Fibroblast of skin of scalp (primary cell): ENCODE measurements at places on chromosomes 1 and 21.

DNA sequence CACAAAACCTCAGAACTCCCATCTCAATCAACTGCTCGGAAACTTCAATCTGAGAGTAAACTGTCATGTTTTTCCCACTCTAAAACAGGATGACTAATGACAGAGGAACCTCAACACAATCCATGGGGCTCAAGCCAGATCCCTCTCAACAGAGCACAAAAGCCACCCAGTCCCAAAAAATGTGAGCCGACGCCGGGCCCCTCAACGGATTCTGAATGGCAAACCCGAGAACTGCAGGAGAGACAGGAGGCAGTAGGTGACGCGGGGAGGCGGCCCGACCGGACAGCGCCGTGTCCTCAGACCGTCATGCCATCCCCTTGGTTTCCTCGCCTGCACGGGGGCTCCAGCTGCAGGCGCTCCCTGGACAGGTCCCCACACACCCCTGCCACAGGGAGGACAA is 53.4 kb downstream of the SSBP3 start:
- peak; percentile 54 for DNase-seq

DNA sequence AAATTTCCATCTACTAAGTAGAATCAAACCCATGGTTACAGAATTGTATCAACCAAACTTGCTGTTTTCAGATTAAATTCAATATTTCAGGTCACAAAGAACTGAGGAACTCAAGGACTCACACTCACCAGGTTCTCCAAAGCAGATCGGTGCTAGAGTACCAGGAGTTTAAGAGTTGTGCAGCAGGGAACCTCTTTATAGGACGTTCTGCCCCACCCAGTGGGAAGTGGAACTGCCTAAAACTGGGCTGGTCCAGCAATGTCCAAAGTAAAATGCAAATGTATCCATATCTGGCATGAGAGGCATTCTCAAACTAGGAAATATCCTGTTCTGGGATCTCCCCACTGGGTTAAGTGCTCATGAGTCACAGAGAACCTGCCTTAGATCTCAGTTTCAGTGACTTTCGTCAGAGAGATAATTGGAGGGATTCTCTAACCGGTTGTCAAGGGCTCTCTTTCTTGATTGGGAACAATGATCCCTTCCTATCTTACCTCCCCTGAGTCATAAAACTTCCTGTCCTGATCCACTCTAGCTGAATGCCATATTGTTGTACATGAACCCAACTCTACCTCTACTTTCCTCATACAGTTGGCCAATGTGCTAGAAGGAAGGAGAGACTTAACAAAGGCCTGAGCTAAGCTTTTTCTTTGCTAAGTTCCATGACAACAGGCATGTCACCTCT is at the start of gene SPRR2D:
SPRR2D (minus strand) TSS at position 171 of the 682 bp plus-strand sequence. CDS start 774 bp downstream, outside the sequence.
- no peak for DNase-seq

DNA sequence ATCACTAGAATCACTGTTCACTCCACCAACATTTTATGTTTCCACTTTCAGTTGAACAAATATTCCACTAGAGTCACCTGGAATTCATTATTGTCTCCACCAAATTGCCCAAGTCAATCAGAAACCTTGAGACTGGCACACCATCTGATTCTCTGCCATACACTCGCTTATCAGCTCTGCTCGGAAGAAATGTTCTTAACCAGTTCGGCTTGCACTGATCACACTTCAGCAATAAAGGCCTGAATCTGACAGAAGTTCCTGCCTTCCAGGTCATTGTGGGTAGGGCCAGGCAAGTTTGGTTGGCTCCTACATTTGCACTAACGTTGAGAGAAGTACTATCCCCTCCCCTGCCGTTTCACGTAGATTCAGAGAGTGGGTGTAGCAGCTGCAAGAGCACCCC is 10.0 kb downstream of the TPM3 start:
- DNase-seq: no peak

DNA sequence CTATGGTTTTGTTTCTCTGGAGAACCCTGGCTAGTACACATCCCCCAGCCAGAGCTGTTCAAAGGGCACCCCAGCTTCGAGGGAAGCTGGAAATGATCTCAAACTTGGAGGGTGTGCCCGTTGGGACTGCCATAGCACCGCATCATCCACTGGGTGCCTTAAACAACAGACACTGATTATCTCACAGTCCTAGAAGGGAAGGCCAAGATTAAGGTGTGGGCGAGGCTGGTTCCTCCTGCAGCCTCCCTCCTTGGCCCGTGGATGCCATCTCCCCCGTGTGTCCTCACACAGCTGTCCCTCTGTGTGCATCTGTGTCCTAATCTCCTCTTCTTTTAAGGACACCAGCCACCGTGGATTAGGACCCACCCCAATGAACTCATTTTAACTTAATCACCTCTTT is 4.2 kb upstream of the IBA57 start:
- no peak for DNase-seq

- DNase-seq: no peak
Observed at GRCh38 chr1:52346653-52347052, 19.4 kb downstream of the CC2D1B start.

DNA sequence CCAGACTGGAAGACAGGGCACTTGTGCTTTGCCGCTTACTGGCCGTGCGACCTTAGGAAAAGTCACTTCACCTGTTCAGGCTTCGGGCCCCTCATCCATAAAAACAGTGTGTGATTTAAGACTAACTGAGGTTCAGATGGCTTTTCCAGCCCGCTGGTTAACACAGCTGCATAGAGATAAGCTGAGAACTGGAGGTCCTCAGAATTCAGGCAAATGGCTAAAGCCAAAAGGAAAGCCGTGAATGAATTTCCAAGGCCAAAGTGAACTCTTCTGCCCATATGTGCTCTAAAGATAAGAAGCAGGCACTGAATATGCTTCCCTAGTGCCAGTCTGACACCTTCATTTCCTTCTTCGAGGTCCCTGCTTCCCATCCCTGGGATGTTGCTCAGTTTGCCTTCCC is 23.5 kb upstream of the SARS1 start:
- no peak for DNase-seq

- DNase-seq: peak; percentile 7
Observed at GRCh38 chr1:6554907-6555778, at the start of gene TAS1R1. Gene TAS1R1 (plus strand): TSS chr1:6555307. CDS start chr1:6555374, 67 bp downstream.

DNA sequence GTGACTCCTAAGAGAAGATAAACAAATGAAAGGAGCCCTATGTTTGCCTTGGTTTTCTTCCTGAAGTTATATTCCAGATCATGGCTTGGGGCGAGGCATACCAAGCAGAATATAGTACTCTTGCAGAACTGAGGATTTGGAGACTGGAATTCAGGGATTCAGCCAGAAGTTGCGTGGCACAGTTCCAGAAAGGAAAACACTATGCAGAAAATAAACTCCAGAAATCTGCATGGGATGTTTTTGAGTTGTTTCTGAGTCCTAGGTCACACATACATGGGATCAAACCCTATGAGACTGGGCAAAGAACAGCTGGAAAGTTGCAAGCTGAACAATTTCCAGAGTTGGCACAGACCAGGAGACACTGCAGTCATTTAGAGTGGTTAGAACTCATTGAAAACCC is 42.9 kb upstream of the IFFO2 start:
- peak; percentile 73 for DNase-seq

GRCh38 chr1:190478149-190479049 is 735 bp upstream of the BRINP3 start:
- peak; percentile 51 for DNase-seq
